ENCODE measurements at places on chromosomes 12 and 14.

- no peak for DNase-seq
These were observed 92.3 kb upstream of the FERMT2 start for GRCh38 chr14:53043027-53043581.

DNA sequence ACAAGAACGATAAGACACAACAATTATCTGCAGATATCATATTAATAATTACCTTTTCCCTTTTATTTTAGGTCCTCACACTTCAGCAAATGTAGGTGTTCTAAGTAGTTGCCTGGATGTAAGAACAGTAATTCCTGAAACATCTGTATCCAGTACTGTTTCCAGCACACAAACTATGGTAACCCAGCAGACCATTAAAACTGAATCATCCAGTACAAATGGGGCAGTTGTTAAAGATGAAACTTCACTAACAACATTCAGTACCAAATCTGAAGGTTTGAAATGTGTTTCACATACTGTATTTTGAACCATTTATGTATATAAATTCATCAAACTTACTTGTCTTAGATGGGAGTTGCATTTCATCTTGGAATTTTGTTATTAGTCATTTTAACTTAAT lies 31.0 kb downstream of the HCFC2 start:
- DNase-seq: no peak

GRCh38 chr12:107328442-107329133 lies 235.2 kb upstream of the CRY1 start:
- DNase-seq: no peak

DNA sequence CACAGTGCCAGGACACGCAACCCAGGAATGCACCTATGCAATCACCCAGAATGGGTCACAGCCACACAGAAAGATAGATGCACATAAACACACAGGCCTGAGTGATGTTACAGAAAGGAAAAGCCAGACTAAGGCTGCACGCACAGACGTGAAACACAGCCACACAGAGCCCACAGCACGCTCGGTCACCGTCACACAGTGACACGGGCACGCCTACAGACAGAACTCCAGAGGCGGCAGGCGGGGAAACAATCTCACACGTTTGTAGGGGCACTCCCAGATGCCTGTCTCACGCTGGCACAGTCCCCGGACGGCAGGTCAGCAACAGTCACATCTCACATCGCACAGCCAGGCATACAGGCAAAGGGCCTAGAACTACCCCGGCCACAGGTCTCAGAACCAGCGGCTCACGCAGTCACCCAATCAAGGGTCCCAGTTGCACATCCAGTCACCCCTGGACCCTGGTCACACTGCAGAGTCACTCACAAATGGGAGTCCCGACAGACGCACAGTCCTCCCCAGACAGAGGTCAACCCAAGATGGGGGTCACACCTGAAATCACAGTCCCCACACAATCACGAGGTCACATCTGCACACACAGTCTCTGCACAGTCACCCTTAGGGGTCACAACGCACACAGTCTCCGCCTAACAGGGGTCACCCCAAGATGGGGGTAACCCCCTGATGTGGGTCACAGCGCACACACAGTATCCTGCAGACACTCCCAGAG lies 790 bp downstream of the SSH1 start:
- peak; percentile 48 for DNase-seq

DNA sequence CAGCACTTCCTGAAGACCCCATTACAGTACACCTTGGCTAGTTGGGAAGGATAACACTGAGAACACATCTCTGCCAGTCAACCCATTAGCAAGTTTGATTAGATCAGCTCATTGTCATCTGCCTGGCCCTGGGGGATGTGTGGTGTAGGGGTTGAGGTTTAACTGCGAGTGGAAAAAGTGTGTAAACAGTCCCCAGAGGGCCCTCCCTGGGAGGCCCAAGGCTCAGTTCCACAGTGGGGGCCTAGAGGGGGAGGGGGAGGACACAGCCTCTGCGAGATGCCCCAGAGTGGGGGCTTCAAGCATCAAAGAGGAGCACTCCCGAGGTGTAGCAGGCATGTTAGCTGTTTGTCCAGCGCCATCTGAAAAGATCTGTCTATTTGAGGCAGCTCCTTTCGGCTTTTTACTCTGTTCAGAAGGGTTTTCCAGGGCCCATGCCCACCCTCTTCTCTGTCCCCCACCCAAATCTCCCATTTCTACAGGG lies 344 bp downstream of the LPAR5 start:
- DNase-seq: no peak

DNA sequence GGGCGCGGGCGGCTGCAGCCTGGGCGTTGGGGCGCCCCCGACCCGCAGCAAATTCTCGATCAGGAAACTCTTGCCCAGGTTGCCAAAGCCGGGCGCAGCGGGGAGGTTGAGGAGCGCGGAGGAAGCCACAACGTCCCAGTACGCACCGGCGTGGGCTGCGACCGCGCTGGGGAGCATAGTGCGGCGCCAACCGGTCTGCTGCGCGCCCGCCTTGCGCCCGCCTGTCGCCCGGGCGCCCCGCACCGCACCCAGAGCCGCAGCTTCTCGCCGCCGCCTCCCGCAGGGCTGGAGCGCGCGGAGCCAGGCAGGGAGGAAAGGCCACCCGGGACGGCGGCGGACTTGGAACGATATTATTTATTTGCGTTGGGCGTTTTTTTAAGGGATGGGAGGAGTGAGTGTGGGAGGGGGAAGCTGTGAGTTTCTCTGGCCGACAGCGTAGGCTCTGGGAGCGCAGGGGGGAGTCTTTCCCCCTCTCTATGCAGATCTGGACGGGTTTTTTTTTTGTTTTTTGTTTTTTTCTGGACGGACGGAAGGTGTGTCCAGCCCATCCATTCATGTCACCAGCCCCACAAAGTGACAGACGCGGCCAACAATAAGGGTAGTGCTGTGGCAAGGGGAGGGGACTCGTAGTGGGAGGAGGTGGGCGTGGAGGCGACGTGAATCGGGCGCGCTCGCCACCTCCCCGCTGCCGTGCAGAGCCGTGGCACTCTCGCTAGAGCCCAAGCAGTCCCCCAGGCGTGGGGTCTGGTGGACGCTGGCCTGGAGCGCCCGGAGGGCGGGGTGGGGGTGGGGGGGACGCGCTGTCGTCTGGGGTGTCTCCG lies at the start of gene DBX2:
Gene DBX2, minus strand, starts transcription at position 349 of the 821 bp plus-strand sequence. Its CDS starts 172 bp downstream, at position 177.
- no peak for DNase-seq

Measured in MM.1S (cell line).